Activated CD4-positive, CD25-positive, alpha-beta regulatory T cell treated with anti-CD3 and anti-CD28 coated beads, Interleukin-2, amount 50 U/mL, for 16 hours (primary cell): ENCODE measurements at places on chromosomes 2 and 18.

DNA sequence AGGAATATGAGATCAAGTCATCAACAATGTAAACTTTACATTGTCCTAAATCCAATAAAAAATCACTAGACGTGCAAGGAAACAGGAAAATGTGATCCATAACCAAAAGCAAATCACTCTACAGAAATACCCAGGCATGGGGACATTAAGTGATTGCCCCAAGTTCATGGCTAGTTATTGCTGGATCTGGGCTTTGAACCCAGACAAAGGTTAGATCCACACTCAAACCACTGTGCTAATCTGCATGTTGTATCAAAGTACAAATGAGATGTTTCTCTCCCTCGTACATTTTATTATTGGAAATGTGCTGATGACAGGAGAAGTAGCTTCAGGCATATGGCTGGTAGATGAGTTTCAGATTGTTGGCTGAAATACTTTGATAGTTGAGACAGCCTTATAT lies 2.7 kb upstream of the ARL5A start:
- no peak for DNase-seq

GRCh38 chr2:150107816-150108215 lies 379.7 kb downstream of the RND3 start:
- DNase-seq = no peak

DNA sequence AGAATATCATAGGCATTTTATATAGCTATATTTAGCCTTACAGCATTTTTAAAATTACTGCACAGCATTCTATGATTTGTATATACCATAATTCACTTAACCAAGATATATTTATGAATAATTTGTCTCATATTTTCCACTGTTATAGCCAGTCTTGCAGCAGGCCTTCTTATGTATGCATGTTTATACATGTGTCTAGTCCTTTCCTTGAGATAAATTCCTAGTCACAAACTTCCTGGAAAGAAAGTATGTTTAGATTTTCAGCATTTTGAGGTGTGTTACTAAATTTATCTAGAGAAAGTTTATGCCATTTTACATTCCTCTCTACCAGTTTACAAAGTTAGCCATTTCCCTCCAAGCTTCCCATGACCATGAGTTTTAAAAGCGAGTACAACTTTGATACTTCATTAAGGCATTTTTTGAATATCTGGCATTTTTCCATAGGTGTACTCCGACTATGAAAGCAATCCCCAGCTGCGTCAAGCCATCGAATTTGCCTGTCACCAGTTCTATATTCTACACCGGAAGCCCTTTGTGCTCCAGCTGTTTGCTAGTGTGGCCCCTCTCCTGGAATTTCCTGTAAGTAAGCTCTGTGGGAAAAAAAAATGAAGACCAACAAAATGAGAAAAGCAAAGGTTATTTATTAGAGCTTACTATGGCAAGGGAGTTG lies 59.4 kb upstream of the RPE start:
- no peak for DNase-seq

- DNase-seq = no peak
These were observed 30.9 kb upstream of the LRRTM1 start for GRCh38 chr2:80335411-80335810.

DNA sequence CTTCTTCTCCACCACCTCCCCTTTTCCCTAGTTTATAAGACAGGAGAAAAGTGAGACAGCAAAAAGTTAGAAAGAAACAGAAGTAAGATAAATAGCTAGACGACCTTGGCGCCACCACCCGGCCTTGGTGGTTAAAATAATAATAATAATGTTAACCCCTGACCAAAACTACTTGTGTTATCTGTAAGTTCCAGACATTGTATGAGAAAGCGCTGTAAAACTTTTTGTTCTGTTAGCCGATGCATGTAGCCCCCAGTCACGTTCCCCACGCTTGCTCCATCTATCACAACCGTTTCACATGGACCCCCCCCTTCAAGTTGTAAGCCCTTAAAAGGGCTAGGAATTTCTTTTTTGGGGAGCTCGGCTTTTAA lies 1.5 kb upstream of the BUB1 start:
- no peak for DNase-seq

GRCh38 chr18:35185771-35186170 lies 55.1 kb upstream of the ZNF397 start:
- DNase-seq = no peak

DNA sequence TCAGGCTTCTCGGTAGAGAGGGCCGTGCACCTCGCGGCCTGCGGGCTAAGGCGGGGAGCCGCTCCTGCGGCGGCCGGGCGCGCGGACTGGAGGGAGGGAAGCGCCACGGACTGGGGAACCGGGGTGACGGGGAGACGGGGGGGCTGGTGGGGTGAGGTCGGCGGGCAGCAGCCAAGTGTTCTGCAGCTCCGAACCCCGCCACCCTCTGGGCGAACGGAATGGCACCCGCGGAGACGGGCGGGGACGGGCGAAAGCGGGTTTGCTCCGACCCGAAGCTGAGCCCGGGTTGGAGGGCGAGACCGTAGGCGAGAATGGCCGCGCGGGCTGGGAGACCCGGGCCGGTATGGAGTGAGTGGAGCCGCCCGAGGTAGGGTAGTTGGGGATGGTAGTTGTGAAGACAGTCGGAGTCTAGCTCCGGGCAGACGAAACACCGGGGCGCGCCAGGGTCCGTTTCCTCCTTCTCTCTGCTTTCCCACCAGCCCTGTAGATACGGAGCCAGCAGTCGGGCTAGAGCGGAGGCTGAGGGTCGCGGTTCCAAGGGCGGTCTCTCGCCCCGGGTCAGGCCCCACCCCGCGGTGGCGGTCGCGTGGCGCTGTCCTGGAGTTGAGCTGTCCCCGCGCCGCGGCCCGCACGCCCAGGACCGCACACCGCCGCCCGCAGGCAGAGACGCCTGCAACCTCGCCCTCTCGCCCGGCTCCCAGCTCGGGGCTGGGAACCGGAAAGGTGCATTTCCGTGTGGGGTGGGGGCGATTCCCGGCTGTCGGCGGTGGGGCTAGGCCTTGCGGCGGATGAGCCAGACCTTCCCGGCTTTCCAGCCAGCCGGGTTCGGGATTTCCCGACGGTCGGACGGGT lies 160.3 kb upstream of the SIX2 start:
- no peak for DNase-seq

DNA sequence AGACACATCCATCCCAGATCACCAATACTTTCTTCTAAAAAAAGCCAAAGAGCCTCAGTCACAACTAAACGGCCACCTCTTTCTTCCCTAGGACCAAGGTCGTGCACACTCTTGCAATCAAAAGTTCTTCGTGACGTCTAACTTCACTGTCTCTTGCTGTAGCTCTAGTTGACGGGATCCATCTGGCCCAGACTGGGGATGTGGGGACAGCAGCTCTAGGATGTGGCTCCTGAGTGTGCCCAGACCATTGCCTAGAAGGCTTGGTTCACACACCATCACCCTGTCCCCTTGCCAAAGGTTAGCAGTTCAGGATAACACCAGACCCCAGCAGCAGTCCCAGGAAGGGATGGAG lies 98.2 kb downstream of the TNS1 start:
- no peak for DNase-seq

GRCh38 chr2:146867477-146867986 lies 977.3 kb upstream of the ACVR2A start:
- no peak for DNase-seq

GRCh38 chr2:9944330-9944758 lies 7.1 kb upstream of the GRHL1 start:
- no peak for DNase-seq

DNA sequence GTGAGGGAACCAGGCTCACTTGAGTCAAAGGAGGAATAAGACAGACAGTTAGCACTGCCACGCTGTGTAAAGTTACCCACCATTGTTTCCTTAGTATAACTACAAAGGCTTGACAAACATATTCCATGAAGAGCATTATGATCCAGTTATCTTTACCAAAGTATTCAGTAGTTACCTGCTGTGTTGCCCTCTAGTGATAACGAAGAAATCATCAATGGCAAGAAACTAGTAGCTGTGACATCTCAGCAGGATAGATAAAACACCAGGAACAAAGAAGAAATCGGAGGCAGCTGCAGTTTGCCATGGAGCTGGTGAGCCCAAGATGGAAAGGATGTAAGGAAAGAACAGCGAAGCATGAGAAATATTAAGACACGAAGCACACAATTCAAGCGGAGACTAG lies 215.3 kb upstream of the FSHR start:
- DNase-seq = no peak

DNA sequence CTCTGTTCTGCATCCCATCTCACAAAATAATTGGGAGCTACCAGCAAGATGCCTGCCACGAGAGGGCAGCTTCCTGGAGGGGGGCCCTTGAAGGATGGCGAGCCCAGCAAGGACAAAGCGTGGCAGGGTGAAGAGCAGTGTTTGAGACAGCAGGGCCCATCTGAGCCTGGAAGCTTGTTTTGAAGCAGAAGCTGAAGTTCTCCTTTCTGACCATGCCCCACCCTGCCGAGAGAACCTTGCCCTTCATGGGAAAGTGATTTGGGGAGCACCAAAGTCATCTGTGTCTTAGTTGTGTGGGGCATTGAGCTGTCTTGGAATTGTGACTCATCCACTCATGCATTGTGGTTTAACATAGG lies 216.3 kb downstream of the BCL11A start:
- DNase-seq = no peak

DNA sequence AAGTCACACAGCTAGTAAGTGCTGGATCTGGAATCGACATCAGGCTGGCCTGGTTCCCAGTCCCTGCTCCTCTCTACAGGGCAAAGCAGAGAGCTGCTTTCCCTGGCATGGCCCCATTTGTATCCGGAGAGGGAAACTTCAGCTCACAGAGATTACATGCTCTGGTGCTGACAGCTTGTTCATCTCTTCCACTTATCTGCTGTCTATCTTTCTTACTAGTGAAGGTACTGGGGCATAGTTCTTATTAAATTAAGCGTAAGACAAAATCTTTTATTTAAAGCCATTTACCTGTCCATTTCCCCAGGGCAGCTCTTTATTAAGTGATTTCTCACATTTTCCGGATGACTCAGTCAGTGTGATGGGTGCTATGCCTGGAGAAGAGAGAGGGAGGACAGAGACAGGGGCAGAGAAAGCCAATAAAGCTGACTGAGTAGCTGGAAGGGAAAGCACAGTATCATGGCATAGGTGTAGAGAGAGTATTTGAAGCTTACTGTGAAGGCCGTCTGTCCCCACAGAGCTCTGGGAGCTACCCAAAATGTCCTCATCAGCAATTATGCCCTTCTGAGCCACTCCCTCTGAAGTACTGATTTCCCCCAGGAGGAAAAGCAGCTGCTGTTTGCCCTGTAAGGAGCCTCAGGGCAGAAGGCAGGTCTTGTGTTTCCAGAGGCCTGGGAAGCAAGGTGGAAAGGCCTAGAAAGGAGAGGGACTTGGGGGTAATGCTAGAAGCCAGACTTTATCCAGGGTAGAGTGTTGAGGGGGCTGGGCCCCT lies 44.1 kb upstream of the EPAS1 start:
- no peak for DNase-seq

DNA sequence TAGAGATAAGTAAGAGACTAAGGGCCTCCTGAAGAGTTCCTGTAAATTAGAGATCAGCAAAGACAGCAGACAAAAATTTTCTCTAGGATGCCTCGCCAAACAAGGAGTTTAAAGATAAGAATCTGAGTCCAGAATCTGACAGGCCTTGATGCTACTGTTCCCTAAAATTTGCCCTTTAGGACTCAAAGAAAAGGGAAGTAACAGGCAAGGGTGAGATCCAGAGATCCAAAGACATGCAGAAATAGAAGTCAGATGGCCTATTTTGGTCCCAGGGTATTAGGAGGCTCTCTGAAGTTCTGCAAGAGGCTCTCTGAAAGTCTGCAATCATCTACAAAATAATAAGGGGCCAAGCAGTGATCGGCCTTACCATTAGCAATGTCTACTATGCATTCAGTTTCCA lies 33.0 kb downstream of the GALNT5 start:
- DNase-seq = no peak

DNA sequence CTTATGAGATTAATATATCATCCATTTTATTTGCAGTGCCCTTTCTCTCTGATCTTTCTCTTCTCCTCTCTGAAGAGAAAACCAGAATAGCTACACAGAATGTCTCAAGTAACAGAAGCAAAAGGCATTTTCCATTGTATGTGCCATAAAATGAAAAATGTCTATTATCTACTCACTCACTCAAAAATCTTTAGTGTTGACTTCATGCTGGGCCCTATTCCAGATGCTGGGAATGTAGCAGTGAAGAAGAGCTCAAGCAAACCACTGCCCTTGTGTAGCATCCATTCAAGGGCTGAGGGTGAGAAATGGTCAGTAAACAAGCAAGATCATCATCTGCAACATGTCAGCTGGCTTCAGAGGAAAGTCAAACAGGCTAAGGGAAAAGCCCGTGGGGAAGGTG lies 427.7 kb downstream of the METTL4 start:
- no peak for DNase-seq

- no peak for DNase-seq
These were observed 3.5 kb upstream of the RNPEPL1 start for GRCh38 chr2:240564561-240565332.
